ENCODE measurements at places on chromosomes 7 and 10. TPM values are rescaled to one million over a fixed set of nuclear protein-coding genes. Genes with fewer than 3 reads are reported as not detected.

ZNF107 gene
- total RNA-seq: 4.3 TPM

SPRN gene
- total RNA-seq: under 0.01 TPM

NKX6-2 gene
- not detected for total RNA-seq

MMP21 gene
- total RNA-seq: not detected

GIMAP2 gene
- 2.1 TPM for total RNA-seq

LRRC18 gene
- total RNA-seq: not detected

CCDC136 gene
- 3.1 TPM for total RNA-seq

CCDC146 gene
- 0.24 TPM for total RNA-seq

FXYD4 gene
- not detected for total RNA-seq

MOGAT3 gene
- not detected for total RNA-seq

TNKS2 gene
- 25.9 TPM for total RNA-seq

WIPF3 gene
- total RNA-seq: not detected

LRRD1 gene
- total RNA-seq: 0.56 TPM

CTBP2 gene
- 74.1 TPM for total RNA-seq

ZNF138 gene
- 4.8 TPM for total RNA-seq

LIPJ gene
- total RNA-seq: not detected

GPR37 gene
- total RNA-seq: 6.5 TPM

EN2 gene
- not detected for total RNA-seq

KLF14 gene
- 0.13 TPM for total RNA-seq

NPY4R gene
- total RNA-seq: 0.13 TPM

PRSS58 gene
- not detected for total RNA-seq

WDFY4 gene
- total RNA-seq: not detected

TMEM176B gene
- total RNA-seq: not detected

KRIT1 gene
- 33.0 TPM for total RNA-seq

SRRM3 gene
- total RNA-seq: 7.1 TPM

ANKRD7 gene
- 0.91 TPM for total RNA-seq

ASB15 gene
- total RNA-seq: not detected

EPHA1 gene
- 0.91 TPM for total RNA-seq

TMEM196 gene
- total RNA-seq: not detected

CFAP46 gene
- 4.1 TPM for total RNA-seq

POT1 gene
- total RNA-seq: 25.3 TPM

RSPH10B2 gene
- not detected for total RNA-seq

COL1A2 gene
- 2,173 TPM for total RNA-seq

SLC26A3 gene
- total RNA-seq: not detected

Data from epithelial cell of alveolus of lung (primary cell).